GM12864 (cell line): ENCODE measurements at places on chromosomes 3 and 15.

- DNase-seq: no peak
Measured at GRCh38 chr15:48627260-48627940, 18.1 kb downstream of the FBN1 start.

- no peak for DNase-seq
Measured at GRCh38 chr3:57943525-57944495, 64.4 kb upstream of the FLNB start.

GRCh38 chr15:60905587-60905986 lies 323.5 kb downstream of the RORA start:
- no peak for DNase-seq

GRCh38 chr15:77057685-77058084 lies 13.2 kb downstream of the TSPAN3 start:
- no peak for DNase-seq

DNA sequence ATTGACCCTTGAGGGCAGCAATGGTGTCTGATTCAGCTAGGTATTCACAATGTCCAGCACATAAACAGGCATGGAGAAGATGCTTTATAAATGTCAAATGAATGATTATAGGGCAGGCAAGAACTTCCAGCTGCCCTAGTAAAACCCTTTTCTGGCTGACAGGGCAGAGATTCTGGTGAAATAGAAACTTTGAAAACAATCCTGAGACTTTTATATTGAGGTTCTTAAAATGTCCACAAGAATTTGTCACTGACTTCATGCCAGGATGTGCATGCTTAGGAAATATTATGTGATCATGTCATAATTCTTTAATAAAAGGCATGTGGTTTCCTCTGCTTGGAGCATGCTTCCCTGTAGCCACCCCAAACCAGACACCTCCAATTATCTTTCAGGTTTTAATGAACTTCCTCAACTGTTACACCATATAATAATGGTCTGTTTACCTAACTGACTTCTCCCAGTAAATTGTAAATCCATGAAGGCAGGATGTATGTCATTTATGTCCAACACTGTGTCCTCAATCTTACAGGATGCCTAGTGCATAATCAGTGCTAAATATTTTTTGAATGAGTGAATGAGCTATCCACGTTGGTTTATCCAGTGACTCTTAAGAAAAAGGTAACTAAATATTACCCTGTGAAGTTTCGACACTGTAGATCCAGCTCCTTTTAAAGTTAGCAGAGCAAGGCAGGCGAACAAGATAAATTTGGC lies 43.4 kb upstream of the CLRN1 start:
- DNase-seq: no peak

DNA sequence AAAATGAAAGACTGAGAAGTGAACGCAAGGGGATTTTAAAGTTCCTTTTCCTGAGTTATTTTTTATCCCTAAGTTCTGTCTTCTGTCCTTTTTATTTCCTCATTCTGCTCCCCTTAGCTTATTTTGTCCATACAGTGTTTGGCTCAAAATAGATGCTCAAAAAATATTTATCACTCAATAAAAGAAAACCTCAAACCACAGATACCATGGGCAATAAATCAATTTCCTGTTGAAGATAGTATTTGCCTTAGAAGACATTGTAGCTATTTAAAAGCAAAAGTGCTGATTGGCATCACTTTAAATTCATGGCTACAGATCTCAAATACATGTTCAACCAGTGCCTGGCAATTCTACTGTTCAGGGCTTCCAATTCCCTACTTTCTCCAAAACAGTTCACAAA lies 316.5 kb upstream of the ADAMTS9 start:
- no peak for DNase-seq

GRCh38 chr3:29282427-29283230 lies 1.8 kb downstream of the RBMS3 start:
- DNase-seq: no peak

- no peak for DNase-seq
Measured at GRCh38 chr15:96322536-96323318, 7.8 kb upstream of the NR2F2 start.

GRCh38 chr3:168608926-168609325 lies 513.2 kb upstream of the GOLIM4 start:
- no peak for DNase-seq

DNA sequence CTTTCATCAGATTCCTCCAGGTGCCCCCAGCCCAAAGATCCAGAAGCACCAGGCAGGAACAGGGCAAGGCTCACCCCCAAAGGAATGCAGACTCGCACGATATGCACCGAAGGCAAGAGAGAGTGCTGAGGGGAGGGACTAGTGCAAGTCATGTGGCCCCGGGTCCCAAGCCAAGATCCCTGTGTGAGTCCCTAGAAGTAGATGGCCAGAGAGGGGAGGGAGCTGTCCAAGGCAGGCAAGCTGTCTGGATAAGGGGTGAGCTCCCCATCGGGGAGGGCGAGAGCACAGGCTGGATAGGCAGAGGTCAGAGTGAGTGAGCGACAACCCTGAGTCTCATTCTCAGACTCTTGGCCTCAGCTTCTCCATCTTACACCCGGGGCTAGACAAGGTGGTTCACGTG lies 171.5 kb upstream of the LINGO1 start:
- no peak for DNase-seq

DNA sequence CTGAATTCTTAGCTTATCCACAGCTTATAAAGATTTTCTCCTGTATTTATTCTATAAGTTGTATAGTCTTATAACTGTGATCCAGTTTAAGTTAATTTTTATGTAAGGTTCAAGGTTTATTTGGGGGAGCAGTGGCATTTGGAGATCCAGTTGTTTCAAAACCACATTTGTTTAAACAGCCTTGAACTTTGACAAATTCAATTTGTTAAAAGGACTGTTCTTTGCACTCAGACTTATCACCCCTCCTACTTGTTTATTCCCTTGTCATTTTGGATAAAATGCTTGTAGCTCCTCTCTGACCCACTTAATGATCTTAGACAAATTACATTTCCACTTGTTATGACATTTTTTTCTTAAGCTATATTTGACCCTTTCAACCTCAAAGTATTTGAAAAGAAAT lies 327.8 kb downstream of the DOCK3 start:
- DNase-seq: no peak

- no peak for DNase-seq
Measured at GRCh38 chr3:16546186-16547010, 32.9 kb upstream of the RFTN1 start.

GRCh38 chr3:141413391-141413790 lies 45.1 kb downstream of the ZBTB38 start:
- DNase-seq: no peak

DNA sequence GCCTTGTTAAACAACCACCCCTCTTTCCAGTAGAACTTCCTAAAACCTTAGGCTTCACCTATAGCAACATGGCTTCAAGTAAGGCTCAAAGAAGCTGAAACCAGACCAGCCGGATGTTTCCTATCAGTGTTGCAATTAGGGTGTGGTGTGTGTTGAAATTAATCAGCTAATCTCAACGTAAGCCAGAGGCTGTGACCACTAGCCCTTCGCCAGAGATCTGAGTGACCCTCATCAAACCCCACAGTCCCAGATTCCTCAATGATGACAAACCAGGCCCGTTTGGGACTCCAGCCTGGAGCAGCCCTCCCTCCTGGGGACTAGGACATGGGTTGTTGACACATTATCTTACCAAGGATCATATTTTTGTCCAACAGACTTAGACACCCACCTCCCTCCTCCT lies 27.3 kb downstream of the CYP11A1 start:
- DNase-seq: no peak

DNA sequence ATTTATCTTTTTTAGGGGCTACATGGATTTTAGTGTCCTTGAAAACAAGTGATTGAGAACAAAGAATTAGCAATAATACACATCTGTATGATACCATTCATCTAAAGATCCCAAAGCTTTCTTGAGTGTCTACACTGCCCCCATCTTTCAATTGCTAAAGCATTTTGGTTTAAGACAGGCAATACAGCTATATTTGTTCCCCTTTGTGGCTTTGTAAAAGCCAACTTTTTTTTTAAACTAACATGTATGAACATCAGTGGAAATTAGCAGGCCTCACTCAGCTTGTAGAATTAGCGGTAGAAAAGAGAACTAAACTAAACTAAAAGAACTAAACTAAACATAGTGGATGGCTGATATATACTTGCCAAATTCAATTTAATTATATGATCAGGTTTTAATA lies 449.6 kb downstream of the MECOM start:
- DNase-seq: no peak

GRCh38 chr3:72847751-72848702 lies at the start of gene SHQ1:
TSS of gene SHQ1 (minus strand) at chr3:72848445. CDS start at chr3:72848340, 105 bp downstream.
- peak; percentile 86 for DNase-seq

DNA sequence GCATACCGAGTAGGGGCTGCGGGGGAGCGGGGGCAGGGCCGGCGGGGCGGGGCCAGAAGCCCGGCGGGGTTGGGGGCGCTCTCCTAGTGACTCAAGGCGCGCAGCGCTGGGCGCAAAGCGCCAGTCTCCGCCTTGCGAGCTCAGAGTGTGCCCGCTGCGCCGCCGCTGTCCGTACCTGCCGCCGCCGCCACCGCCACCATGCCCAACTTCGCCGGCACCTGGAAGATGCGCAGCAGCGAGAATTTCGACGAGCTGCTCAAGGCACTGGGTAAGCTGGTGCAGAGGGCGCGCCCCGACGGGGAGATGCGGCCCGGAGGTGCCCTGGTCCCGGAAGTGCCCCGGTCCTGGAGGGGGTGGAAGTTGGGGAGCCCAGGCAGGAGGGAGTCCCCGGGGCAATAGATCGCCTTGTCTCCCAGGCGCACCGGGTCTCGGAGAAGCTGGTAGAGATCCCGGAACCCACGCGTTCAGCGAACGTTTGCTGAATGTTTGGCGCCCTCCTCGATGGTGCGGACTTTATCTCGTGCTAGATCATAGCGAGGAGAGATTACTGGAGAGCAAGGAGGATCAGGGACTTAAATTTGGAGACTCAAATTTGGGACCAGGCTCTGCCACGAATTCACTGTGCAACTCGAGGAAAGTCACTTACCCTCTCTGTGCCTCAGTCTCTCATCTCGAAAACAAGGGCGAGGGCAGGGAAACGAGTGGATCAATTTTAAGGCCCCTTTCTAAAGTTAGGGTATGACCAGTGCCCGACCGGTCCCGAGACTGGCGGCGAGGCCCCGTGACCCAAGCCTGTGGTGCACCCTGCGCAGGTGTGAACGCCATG lies at the start of gene CRABP1:
Gene CRABP1 (plus strand): TSS at position 123 of the 826 bp plus-strand sequence. CDS start 76 bp downstream, at position 199.
- no peak for DNase-seq

GRCh38 chr15:38687340-38687739 lies 122.7 kb upstream of the RASGRP1 start:
- no peak for DNase-seq

DNA sequence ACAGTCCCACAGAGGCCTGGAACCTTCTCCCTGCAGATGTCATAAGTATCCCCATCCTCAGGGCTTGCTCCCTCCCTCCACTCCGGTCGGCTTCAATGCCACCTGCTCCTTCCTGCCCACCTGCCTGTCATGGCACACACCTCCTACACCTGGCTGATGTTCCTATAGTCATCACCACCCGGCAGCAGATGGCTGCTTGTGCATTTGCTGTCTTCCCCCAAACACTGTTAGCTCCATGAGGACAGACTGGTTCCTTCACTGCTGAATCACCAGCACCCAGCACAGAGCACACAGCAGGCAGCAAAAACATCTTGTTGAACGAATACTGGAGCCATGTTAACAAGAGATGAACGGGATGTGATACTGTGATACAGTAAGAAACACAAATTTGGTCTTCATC lies 14.8 kb downstream of the TARS3 start:
- no peak for DNase-seq

GRCh38 chr3:194756791-194757325 lies 71.2 kb downstream of the FAM43A start:
- DNase-seq: no peak

GRCh38 chr15:71106802-71107500 lies 8.3 kb upstream of the THSD4 start:
- DNase-seq: peak; percentile 24

- no peak for DNase-seq
Measured at GRCh38 chr15:101368086-101368780, 73.2 kb upstream of the SNRPA1 start.

DNA sequence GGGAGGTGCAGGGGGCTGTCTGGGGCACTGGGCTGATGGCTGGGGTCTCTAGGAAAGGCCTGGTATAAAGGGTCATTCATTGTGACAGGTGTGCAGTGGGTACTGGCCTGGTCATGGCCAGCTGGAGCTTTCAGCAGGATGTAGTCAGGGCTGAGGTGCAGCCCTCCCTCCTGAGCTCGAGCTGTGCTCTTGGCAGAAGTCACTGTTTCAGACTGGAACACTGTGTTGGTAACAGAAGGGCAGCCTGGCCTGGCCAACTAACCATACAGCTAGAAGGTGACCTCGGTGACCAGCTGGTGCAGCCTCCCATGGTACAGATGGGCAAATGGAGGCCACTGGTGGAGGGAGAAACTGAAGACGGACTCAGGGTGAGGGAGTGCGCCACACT lies 34.4 kb upstream of the LCTL start:
- DNase-seq: no peak

DNA sequence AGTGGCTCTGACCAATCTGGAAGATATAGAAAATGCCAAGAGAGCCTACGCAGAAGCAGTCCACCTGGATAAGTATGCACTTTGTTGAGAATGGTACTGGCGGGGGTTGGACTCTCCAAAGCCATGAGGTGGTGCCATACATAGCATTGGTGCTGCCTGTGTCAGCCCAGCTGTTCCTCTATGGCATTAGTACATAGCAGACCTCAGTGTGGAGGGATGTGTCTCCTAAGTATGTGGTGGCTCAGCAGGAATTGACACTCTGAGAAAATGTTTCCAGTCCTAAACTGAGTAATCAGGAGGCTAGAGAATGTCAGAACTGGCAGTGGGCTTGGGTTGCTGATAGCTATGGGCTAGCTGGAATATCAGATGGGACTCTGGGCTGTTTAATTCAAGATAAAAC lies 48.4 kb downstream of the ADPGK start:
- DNase-seq: no peak

DNA sequence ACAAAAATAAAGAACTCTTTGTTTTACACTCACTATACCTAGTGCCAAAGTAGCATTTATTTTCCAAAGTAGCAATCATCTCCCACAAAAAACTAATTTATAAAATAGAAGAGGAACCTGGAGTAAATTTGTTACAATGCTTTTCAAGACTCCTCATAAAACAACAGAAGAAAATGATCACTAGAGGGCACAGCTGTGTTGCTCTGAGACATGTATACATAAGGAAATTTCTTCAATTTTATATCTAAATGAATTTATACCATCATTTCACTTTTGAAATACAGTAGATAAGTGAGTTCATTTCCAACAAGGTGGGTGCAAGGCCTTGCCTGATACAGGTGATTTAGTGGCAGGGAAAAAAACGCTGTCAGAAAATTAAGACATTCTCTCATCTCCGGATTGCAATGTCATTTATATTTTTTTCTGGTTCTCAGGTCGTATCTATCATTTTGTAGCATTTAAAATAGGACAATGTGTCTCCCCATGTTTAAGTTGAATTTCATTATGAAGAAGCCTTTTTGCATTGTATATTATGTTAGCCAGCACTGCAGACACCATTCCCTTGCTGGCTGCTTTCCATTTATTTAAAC lies 25.3 kb upstream of the ARHGEF26 start:
- no peak for DNase-seq

DNA sequence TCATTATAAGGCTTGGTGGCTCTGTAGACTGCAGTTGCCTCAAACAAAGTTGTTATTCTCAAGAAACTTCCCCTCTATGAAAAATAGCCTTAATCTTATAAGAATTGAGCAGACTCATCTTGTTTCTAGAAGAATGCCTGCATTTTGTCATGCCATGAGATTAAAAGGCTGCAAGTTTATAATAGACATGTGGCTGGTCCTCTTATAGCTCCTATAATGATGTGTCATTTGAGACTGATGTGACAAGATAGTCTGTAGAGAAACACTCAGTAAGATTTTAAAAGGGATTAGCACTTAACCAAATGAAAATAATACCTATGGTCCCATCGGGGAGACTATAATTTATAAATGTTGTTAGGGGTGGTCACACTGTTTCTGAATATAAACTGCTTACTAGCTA lies 312.5 kb downstream of the OXSM start:
- no peak for DNase-seq
